ENCODE measurements at places on chromosomes 2 and 18. TPM values are rescaled to one million over a fixed set of nuclear protein-coding genes. Genes with fewer than 3 reads are reported as not detected.

Gene CRYGD
- not detected for polyA plus RNA-seq

Gene OSBPL6
- 1.4 TPM for polyA plus RNA-seq

Gene CABYR
- polyA plus RNA-seq, result 1.3 TPM

DNA sequence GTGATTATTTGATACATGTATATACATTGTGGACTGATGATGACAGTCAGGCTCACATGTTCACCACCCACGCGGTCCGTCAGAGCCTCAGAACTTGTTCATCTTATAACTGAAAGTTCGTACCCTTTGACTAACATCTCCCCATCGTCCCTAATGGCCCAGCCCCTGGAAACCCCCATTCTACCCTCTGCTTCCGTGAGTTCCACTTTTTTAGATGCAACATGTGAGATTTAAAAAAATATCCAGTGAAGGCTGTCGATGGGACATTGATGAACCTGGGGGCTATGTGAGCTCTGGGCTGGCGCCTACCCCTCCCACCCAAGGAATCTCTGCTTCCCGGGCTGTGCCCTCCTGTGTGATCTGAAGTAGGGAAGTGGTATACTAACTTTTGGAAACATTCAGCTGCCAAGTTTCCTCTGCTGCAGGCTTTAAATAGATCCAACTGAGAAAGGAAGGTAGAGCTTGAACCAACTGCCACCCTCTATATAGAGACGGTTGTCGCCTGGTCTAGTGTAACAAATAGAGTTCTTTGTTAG lies 163.8 kb downstream of the FAM210A start:
- DNase-seq, result no peak

- no peak for DNase-seq
Observed at GRCh38 chr2:71736091-71736861, 282.9 kb downstream of the DYSF start.

DNA sequence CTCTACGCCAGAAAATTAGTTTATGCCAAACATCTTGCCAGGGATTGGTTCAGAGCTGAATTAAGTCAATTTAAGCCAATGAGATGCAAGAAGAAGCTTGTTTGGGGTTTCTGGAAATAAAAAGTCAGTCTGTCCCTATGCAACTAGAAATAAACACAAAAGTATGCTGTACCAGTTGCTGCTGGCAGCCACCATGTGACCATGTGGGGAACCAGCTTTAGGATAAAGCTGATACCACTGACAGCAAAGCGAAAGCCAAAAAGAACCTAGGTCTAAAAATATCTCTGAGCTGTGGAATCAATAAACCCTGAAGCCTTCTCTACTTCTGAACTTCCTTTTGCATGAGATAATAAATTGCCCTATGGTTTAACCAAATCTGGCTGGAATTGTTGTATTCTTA lies 181.8 kb upstream of the PARD3B start:
- DNase-seq, result no peak

DNA sequence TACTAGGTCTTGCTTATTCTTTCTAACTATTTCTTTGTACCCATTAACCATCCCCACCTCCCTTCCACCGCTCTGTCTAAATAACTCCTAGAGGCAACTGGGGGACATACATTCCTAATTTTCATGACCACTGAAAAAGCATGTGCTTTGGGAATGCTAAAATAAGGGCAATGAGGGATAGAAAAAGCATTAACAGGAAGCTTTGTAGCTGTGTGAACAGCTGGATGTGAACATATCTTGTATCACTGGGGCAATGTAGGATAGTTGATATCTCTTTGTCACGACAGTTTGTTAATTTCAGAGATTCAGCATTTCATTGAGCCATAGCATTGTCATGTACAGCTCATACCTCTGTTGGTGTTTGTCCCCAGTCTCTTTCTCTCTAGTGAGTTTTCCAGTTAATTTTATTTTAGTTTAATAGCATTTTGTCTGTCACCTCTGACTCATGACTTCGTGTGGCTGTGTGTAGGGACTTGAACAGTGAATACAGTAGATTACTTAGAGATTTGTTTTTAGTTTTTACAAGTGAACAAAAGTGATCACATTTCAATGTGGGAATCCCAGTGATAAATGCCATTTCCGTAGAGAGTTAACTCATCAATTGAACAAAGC lies 230.3 kb upstream of the NRP2 start:
- DNase-seq, result no peak

DNA sequence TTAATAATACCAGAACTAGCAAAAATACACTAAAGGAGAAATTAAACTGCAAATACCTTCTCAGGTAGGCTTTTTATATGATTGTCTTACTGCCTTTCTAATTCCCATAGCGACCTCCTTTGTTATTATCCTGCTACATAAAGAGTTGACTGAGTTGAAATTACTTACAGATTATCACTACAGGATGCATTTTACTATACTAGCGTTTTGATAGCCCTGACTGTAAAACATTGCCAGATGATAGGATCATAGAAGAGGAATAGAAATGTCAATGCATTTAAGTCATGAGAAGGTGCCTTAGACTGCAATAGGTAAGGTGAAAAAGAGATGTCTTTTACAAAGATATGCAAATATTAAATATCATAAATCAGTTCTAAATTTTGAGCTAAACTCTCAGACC lies 639.7 kb downstream of the NRXN1 start:
- no peak for DNase-seq

DNA sequence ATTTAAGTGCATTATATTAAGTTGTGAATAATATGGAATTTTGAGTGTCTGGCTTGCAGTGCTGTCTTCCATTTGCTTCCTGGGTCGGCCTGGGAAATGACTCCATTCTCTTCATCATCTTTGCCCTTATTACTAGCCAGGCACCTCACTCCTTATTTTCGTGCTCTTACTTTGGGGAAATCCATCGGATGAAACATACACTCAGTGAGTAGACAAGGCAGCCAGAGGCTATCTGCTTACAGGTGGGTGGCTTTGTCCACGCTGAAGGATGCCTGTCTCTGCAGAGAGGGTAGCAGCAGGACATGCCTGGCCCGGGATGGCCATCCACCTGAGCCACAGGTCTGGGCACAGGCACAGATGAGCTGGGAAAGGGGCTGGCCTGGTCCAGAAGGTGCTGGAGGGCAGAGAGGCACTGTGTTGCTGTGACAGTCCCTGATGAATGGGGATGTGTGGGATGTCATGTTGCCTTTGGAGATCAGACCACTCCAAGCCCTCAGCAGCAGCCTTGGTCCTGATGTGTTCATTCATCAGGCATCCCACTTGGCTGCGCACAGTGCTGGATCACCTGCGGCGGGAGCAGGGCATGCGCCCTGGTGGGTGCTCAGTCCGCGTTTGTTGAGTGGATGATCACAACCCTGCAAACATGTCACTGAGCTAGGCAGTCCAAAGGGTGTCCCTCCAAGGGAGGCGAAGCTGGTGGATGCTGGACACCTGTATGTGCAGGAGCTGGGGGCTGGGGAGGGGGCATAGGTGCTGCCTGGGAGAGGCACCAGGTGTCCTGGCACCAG lies 236.0 kb downstream of the LDLRAD4 start:
- DNase-seq, result no peak

- DNase-seq, result no peak
Observed at GRCh38 chr2:200317975-200318374, 11.5 kb downstream of the SPATS2L start.

DNA sequence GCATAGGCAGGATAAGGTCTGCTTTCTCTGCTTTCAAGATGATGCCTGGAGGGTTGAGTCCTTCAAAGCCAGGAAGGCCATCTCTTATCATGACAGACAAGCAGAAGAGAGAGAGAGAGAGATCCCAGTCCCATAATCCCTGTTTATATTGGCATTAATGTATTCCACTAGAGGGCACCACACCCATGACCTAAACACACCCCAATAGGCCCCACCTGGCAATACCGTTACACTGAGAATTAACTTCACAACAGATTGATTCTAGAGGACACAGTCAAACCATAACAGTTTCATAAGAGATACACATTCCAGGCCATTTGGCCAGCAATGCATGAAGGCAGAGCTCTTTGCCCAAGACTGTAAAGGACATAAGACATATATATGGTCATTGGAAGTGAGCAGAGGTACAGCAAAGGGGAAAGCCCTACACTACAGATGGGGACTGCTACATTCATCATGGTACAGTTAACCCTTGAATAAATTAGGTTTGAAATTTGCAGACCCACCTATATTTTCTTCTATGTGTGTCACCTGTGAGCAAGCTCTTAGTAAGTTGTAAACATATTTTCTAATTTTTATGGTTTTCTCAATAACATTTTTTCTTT lies 1516.1 kb downstream of the RPIA start:
- DNase-seq, result no peak

All from urinary bladder (tissue), 4 donors.